ENCODE measurements at places on chromosomes 5 and 9.

- no peak for DNase-seq
Observed at GRCh38 chr9:12882430-12882829, 107.6 kb downstream of the LURAP1L start.

DNA sequence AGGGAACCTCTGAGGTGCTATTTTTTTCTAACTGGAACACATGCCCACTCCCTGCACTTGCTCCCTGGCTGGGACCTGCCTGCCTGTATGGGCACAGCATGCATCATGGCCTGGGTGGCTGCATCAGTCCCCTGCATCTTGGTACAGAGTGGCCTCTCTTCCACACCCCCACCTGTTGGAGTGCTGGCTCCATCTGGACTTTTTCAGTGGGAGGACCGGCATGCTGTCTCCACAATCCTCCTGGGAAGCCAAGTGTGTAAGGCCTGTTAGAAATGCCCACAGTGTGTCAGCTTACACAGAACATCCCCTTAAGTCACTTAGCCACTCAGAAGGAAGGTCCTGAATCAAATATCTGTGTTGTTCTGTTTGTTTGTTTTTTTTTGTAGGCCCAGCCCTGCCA lies 102.9 kb downstream of the MARCHF3 start:
- DNase-seq: no peak

DNA sequence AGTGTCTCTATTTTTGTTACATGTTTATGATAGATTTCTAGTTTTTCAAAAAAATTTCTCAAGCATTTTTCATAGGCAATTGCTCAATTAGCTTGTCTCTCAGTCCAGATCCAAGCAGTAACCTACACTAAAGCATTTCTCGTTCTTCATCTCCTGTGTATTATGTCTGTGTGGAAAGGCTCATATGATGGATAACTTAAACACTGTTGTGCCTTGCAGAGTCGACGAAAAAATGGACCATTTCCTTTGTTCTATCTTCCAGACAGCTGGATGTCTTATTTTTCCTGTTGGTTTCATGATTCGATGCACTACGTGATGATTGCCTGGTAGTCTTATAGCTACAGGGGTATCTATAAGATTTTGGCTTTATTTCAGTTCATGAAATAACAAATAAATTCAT lies 347.8 kb downstream of the TRPM3 start:
- DNase-seq: no peak

DNA sequence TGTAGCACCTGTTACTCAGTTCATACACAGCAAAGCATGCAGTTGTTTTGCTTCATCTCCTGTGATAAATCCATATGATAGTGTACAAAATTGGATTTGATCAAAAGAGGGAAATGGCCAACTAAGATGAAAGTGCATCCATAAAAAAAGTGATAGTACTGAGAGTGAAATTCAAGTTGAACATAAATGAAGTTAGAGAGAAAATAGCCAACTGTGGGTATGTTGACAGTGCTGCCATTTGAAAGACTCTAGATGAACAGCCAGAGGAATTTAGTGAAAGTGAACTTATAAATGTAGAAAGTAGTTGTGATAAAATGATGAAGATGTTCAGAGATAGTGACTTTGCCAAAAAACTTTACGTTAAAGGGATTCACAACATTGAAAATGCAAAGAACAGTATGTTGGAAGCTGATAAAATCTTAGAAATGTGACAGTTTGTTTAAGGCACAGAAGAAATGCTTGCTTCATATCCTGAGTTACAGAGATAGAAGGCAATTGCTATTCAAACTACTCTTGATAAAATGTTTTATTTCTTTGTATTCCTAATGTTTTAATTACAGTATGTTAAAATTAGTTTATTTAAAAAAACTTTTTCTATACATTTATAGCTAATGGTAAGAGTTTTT lies 119.7 kb downstream of the DMXL1 start:
- DNase-seq: no peak

DNA sequence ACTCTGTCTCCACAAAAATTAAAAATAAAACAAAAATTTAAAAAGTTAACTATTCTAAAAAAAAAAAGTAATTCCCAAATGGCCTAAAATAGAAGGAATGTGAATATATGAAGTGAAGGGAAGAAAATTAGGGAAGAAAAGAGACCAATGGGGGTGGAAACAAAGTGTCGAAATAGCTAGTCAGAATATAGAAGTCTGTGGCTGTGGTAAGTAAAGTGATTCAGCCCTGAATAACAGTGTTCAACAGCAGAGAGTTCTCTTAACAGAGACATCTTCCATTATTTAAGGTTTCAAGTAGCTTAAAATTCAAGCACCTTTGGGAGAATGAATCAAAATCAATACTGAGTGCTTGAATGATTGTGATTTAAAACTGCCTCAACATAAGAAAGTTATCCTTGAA lies 51.7 kb downstream of the LPAR1 start:
- no peak for DNase-seq

DNA sequence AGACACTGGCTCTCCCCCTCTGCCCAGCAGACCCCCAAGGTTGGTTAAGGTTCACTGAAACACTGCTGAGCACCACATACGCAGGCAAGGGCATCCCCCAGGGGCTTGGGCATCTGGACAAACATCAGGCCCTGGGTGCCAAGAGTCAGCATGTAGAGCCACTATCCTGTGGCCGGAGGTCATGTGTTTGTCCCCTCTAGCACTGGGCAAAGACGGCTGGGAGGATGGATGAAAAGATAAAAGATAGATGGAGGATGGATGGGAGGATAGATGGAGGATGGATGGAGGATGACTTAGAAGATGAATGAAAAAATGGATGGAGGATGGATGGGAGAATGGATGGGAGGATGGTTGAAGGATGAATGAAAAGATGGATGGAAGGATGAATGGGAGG lies 216.8 kb upstream of the IER5L start:
- DNase-seq: no peak

GRCh38 chr5:32170303-32171151 lies 3.6 kb downstream of the GOLPH3 start:
- DNase-seq: no peak

DNA sequence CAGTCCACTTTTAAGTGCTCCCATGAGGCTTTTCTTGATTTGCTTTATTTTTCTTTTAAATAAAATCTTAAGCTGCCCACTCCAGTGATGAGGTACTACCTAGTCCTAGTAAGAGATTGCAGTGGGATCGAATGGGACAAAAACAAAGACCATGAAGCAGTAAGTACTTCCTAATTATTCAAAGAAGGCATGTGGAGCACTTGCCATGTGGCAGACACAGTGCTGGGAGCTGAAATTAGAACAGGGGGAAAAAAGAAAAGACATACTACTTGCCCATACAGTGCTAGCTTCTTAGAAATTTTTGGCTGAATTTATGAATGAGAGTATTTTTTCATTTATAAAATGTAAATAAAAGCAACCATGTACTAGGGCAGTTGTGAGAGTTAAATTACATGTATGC lies 239.9 kb upstream of the TNC start:
- no peak for DNase-seq

Measured in activated CD8-positive, alpha-beta memory T cell treated with anti-CD3 and anti-CD28 coated beads, Interleukin-2, amount 50 U/mL, for 48 hours (primary cell).